Pancreas (tissue), 10 donors: ENCODE measurements at places on chromosomes 6 and 20.

GRCh38 chr6:105209950-105210706, 30.3 kb upstream of the POPDC3 start:
- DNase-seq: no peak

DNA sequence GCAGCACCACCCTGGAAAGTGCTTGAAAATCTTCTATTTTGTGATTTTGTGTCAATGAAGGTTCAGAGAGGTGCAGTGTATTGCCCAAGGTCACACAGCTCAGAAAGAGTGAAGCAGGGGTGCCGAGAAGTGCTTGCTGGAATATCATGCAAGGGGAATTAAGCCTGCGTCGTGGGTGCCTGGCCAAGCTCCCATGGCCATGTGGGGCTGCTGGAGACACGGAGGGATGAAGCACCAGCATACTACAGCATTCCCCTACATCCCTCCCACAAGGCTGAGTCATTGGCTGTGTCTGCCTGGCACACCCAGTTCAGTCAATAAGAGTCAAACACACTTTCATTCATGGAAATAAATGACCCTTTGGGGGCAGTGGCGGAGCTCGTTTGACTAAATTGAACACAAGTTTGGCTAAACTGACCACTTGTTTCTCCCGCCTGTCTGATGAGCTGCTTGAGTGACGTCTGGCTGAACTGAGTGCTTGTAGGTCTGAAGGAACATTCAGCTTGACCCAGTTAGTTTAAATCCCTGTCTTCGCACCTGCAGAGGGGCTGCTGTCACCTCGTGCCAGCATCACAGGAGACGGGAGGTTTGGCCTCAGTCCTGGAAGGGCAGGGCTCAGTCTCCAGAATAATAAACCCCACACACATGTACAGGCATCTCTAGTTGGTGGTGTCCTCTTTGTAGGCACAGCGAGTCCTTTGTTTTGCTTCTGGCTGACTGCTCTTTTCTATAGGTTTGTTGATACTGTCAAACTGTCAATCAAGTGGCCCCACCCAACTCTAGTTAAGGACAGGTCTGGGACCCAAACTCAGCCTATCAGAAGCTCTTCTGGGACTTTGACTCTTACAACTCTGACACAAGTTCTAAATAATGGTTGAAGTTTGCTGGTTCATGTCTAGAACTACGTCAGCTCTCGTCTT, 8.4 kb upstream of the TGM2 start:
- DNase-seq: no peak

GRCh38 chr20:58481481-58482021, 33.6 kb downstream of the APCDD1L start:
- no peak for DNase-seq

DNA sequence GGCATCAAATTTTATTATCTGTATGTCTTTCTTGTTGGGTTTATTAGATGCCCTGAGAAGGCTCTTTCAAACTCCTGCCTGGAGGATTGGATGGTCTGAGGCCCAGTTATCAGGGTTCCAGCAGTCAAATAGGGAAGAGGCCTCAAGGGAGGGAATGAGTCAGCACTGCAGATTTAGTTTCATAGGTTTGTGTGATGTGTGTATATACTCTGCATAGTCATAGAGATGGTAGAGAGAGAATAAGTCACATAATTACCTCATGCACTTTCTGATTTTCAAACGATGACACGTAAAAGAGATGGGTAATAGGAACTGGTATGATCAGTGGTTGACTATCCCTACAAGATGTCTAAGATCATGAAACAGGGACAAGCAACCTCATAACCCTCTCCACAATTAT, 82.1 kb downstream of the ADAT2 start:
- no peak for DNase-seq

GRCh38 chr6:56101141-56101553, 146.2 kb downstream of the COL21A1 start:
- no peak for DNase-seq
